ENCODE measurements at places on chromosomes 5 and 9. TPM values are rescaled to one million over a fixed set of nuclear protein-coding genes. Genes with fewer than 3 reads are reported as not detected.
A peak's percentile ranks its signal among the peaks of the same experiment; 100 is the strongest.

Gene C5orf58
- total RNA-seq = not detected

Gene STKLD1
- 0.60 TPM for total RNA-seq

- peak overlapping the region; percentile 17 for H3K27ac ChIP-seq
- no peaks in the 10 kb centered on the region for H3K27me3 ChIP-seq
- H3K4me3 ChIP-seq = no peak overlapping the region
- no peaks in the 10 kb centered on the region for H3K36me3 ChIP-seq
- DNase-seq = no peak
- peaks cover 10% of the 10 kb centered on the region for H3K4me1 ChIP-seq
Measured at GRCh38 chr5:149153751-149154610, 12.7 kb downstream of the ABLIM3 start.

GRCh38 chr5:33465120-33465519 lies 24.4 kb downstream of the TARS1 start:
- H3K27ac ChIP-seq = no peak overlapping the region
- no peaks in the 10 kb centered on the region for H3K27me3 ChIP-seq
- DNase-seq = no peak
- H3K4me1 ChIP-seq = no peaks in the 10 kb centered on the region
- no peak overlapping the region for H3K4me3 ChIP-seq

DNA sequence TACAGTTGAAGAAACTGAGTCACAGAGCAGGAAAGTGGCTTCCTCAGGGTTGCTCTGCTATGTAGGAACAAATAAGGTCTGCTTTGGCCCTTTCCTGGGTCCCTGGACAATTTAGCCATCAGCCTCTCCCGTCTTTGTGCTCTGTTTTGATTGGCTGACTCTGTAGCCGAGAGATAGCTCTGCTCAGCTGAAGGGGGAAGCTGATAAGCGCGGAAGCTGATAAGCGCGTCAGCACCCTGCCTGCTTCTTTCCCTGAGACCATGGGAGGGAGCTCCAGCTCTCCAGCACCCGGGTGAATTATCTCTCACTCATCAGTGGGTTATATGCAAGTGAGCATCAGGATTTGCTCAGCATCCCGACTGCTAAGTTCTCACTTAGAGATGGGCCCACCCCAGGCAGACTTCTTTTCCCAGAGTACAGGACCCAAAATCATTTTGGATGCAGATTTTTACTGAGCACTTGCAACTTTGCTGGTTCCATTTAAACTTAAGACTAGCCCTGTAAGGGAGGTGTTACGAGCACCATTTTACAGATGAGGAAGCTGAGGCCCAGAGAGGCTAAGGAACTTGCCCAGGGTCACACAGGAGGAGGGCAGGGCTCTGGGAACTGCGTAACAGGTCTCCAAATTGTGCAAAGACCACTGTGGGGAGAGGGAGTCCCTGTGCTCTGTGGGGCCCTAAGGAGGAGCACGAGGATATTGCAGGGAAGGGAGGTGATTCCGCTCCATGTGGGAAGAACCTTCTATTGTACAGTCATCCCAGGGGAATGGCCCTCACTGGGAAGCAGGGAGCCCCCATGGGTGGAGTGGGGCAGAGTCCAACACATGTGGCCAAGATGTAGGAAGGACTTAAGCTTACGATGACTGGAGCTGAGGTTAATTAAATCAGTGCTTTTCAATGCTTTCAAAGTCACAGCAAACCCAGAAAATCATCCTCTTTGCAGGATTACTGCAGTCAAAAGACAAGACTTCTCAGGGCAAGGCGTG lies 83.7 kb upstream of the ORM1 start:
- no peak overlapping the region for H3K27ac ChIP-seq
- no peak overlapping the region for H3K4me3 ChIP-seq
- DNase-seq = no peak
- no peaks in the 10 kb centered on the region for H3K36me3 ChIP-seq
- no peaks in the 10 kb centered on the region for H3K4me1 ChIP-seq
- no peaks in the 10 kb centered on the region for H3K27me3 ChIP-seq
